ENCODE measurements at places on chromosomes 3 and 15. TPM values are rescaled to one million over a fixed set of nuclear protein-coding genes. Genes with fewer than 3 reads are reported as not detected.

Gene HTD2
- 7.7 TPM for total RNA-seq

Gene DNASE1L3
- 1.7 TPM for total RNA-seq

Gene MAGI1
- total RNA-seq: 84.7 TPM

Gene CCDC39
- not detected for total RNA-seq

Gene LIPH
- total RNA-seq: under 0.01 TPM

Gene OXTR
- 0.65 TPM for total RNA-seq

Gene MEX3B
- total RNA-seq: 2.8 TPM

Gene FAM219B
- total RNA-seq: 32.8 TPM

Gene PAK6
- total RNA-seq: not detected

Gene ARPIN
- 12.4 TPM for total RNA-seq

Gene HGD
- 0.11 TPM for total RNA-seq

Gene GFM1
- 101 TPM for total RNA-seq

Gene SLC28A2
- not detected for total RNA-seq

Gene FRMD4B
- total RNA-seq: 67.5 TPM

Gene ZIC1
- total RNA-seq: not detected

Gene GOLGA6L7
- total RNA-seq: not detected

Gene SERINC4
- total RNA-seq: not detected

Gene GHSR
- not detected for total RNA-seq

Gene GALNT15
- total RNA-seq: 82.4 TPM

Gene SERPINI2
- total RNA-seq: not detected

Gene DNAJC17
- total RNA-seq: 26.0 TPM

Gene SOX2
- total RNA-seq: not detected

Gene CPNE9
- total RNA-seq: not detected

Gene GHRL
- total RNA-seq: 0.22 TPM

Gene GP5
- total RNA-seq: 0.22 TPM

Gene ACAP2
- total RNA-seq: 42.6 TPM

Gene SNTN
- total RNA-seq: not detected

Gene TRPM1
- 0.11 TPM for total RNA-seq

Gene LMAN1L
- total RNA-seq: not detected

Gene MAP6D1
- total RNA-seq: 0.69 TPM

Gene CACNA2D2
- total RNA-seq: under 0.01 TPM

Gene SHF
- 6.0 TPM for total RNA-seq

Gene STAC
- total RNA-seq: 0.52 TPM

Gene PIF1
- 5.2 TPM for total RNA-seq

Gene TM4SF4
- 0.34 TPM for total RNA-seq

Gene ANKUB1
- not detected for total RNA-seq

Gene KCNH8
- not detected for total RNA-seq

Gene ST8SIA2
- total RNA-seq: 0.26 TPM

Gene GOLGA8N
- total RNA-seq: 0.87 TPM

Gene MST1R
- total RNA-seq: 0.52 TPM

Gene MASP1
- total RNA-seq: 0.43 TPM

Gene STARD5
- total RNA-seq: 2.1 TPM

Gene GABRA5
- not detected for total RNA-seq

Gene POMGNT2
- total RNA-seq: 3.4 TPM

Gene WNT5A
- 4.2 TPM for total RNA-seq

Gene GOLGA8J
- not detected for total RNA-seq

Gene XCR1
- total RNA-seq: not detected

Gene RASL12
- not detected for total RNA-seq

Gene PCLAF
- 28.6 TPM for total RNA-seq

Gene CDHR4
- total RNA-seq: not detected

Gene HAPLN3
- 102 TPM for total RNA-seq

Gene ANKRD63
- not detected for total RNA-seq

Gene GABRB3
- total RNA-seq: under 0.01 TPM

Gene APBA2
- total RNA-seq: 40.9 TPM

Gene BCHE
- total RNA-seq: 36.1 TPM

All from dermis lymphatic vessel endothelial cell (primary cell).